ENCODE measurements at places on chromosomes 4 and X. TPM values are rescaled to one million over a fixed set of nuclear protein-coding genes. Genes with fewer than 3 reads are reported as not detected.

- no peak for DNase-seq
- no peaks in the 10 kb centered on the region for H3K27me3 ChIP-seq
- H3K4me3 ChIP-seq: no peak overlapping the region
- no peaks in the 10 kb centered on the region for H3K4me1 ChIP-seq
- peaks cover 2% of the 10 kb centered on the region for H3K36me3 ChIP-seq
- H3K27ac ChIP-seq: no peak overlapping the region
Observed at GRCh38 chrX:43448688-43449087, 207.4 kb upstream of the MAOA start.

- H3K4me1 ChIP-seq: no peaks in the 10 kb centered on the region
- H3K4me3 ChIP-seq: no peak overlapping the region
- DNase-seq: no peak
- H3K27me3 ChIP-seq: no peaks in the 10 kb centered on the region
- no peak overlapping the region for H3K27ac ChIP-seq
Observed at GRCh38 chr4:11418610-11419009, 10.1 kb downstream of the HS3ST1 start.

PRR32 gene
- total RNA-seq: not detected

DDX3X gene
- total RNA-seq: 275 TPM

IRS4 gene
- total RNA-seq: not detected

CYP4V2 gene
- total RNA-seq: 6.2 TPM

COMMD8 gene
- 32.4 TPM for total RNA-seq

ALG13 gene
- total RNA-seq: 53.5 TPM

CLNK gene
- 0.32 TPM for total RNA-seq
